MV-4-11 (cell line): ENCODE measurements at places on chromosomes 13 and 19.

DNA sequence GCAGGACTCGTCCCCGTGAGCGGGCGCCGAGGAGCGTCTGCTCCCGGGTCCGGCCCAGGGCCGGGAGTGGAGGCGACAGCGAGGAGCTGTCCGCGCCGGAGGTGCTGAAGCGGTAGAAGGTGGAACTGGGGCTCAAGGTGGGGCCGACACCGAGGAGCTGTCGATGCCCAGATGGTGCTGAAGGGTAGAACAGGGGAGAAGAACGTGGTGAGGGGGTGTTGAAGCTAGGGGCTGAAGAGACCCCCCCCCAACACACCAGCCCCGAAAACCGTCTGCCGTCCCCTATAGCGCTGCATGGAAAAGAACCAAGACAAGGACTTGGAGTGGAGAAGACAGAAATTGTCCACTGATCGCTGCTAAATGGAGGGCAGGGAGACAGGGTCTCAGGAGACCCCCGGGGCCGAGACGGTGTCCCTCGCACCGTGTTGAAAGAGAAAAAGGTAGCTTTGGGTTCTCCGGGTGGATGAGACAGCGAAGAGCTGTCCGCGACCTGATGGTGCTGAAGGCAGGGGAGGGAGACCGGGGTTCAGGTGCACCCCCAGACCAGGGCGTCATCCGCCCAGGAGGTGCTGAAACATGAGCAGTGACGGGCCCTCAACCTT is 7.1 kb upstream of the PDE4C start:
- peak; percentile 46 for DNase-seq

- DNase-seq = no peak
Observed at GRCh38 chr13:77215543-77215942, 111.4 kb downstream of the MYCBP2 start.

GRCh38 chr19:38434549-38435051 is 1.1 kb downstream of the RYR1 start:
- no peak for DNase-seq

GRCh38 chr19:2032296-2032941 is 16.9 kb upstream of the BTBD2 start:
- peak; percentile 89 for DNase-seq

GRCh38 chr19:41335467-41335866 is 18.3 kb downstream of the TGFB1 start:
- DNase-seq = no peak

DNA sequence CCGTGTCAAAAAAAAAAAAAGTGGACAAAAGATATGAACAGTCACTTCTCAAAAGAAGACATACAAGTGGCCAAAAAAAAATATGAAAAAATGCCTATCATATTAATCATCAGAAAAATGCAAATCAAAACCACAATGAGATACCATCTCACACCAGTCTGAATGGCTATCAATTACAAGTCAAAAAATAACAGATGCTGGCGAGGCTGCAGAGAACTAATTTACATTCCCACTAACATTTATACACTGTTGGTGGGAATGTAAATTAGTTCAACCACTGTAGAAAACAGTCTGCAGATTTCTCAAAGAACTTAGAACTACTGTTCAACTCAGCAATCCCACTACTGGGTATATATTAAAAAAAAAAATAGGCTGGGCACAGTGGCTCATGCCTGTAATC is 26.5 kb upstream of the FOXO1 start:
- no peak for DNase-seq

DNA sequence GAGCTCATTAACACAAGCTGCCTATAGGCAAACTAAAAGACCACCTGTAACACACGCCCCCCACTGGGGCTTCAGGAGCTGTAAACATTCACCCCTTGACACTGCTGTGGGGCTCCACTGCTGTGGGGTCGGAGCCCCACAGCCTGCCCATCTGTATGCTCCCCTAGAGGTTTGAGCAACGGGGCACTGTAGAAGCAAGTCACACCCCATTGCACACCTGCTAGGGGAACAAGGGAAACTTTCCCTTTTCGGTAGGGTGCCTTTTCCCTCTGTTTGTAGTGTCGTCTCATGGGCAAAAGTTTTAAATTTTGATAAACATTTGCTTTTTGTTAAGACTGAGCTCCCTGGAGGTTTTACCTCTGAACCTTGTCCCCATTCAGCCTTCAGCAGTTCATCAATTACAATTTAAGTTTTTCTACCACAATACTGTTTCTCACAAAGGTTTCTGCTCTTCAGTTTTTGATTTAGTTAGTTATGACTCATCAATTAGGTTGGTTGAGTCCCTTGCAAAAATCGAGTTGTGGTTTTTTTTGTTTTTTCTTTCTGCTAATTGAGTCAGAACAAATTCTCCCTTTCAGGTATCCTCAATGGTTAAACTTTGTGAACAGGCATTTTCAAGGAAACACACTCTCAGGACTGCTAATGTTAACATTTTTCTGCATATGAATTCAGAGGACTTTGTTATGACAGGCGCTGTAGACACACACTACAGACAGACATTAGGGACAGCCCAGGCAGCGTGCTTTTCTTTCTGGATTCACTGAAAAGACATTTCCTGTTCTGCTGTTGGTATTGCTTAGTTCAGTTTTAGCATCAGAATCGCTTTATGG is 35.1 kb downstream of the ZNF433 start:
- DNase-seq = no peak

GRCh38 chr19:47509973-47510372 is 4.9 kb downstream of the NAPA start:
- no peak for DNase-seq

- DNase-seq = peak; percentile 95
Observed at GRCh38 chr13:80036845-80037504, 304.0 kb downstream of the SPRY2 start.

DNA sequence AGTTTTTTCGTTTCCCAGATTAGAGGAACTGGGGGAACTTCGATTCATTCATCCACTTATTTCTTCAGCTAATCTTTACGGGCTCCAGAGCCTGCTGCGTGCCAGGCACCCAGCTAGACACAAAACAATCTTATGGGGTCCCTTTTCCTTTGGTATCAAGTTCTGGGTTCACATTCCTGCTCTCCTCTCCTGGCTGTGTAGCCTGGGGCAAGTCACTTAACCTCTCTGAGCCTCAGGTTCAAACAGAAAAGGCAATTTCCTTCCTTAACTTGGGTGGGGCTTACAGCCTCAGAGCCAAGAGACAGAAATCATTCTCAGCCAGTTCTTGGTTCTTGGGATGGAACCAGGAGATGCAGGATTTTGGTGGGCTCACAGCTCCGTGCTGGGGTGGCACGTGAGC is 5.9 kb downstream of the SHD start:
- DNase-seq = no peak

DNA sequence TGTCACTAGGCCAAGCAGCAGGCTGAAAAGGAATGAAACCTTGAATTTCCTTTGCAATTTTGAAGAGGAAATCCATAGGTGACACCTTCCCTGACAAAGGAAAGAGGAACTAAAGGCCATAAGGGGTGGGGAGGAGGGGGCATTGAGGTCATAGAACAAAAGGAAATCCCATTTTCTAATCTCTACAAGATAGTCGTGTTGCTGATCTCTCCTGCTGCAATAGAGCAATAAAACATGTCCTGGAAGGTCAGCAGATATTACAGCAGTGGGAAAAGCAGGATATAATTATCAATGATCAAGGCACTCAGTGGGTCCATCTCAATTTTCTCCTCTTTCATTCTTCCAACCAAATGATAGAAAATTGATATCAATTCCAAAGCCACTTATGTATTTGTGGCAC is 20.3 kb upstream of the RAP2A start:
- no peak for DNase-seq

GRCh38 chr13:59721926-59722910 is 441.5 kb downstream of the DIAPH3 start:
- DNase-seq = peak; percentile 18

GRCh38 chr19:29510701-29511265 is 15.0 kb upstream of the VSTM2B start:
- DNase-seq = no peak

DNA sequence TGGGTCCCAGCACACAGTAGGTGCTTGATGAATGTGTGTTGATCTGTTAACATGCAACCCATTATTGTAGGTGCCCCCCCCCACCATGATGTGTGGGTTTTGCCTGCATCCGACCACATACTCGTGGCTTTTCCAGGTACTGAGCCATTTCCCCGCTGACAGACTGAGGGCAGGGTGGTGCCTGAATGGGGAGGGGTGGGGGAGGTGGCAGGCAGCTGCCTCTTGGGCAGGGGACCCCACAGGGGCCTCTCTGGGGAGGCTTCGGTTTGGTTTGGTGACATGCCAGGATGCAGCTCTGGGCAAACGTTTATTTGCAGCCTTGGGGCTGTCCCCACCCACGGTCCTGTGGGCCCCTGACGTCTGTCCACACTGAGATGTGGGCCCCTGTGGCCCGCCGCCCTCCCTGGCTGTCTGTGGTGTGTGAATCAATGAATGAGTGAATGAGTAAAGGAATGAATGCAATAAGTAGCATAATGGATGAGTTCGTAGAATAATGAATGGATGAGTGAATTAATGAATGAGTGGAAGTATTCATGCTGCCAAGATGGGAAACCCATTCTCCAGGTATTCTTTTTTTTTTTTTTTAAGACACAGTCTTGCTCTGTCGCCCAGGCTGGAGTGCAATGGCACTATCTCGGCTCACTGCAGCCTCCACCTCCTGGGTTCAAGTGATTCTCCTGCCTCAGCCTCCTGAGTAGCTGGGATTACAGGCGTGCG is 9.0 kb upstream of the JUND start:
- DNase-seq = peak; percentile 99

- no peak for DNase-seq
Observed at GRCh38 chr19:1521636-1522035, 2.2 kb upstream of the PLK5 start.

DNA sequence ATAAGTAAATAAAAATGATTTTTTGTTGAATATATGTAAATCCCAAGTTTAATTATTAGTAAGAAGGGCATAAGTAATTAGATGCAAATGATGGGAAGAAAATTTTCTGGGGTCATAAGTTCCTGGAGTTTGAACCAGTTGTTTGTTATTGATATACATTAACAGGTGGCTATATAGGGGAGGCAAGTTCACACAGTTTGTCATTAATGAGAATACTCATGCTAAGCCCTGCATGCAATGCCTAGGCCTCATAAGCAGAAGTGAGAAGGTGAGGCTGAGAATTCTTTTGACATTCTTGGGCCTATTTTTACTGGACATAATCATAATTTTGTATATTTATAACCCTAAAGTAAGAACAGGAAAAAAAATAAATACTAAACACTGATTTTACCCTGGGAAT is 1210.7 kb upstream of the PCDH9 start:
- no peak for DNase-seq

- peak; percentile 73 for DNase-seq
Observed at GRCh38 chr19:46954993-46955812, 64.4 kb upstream of the NPAS1 start.

DNA sequence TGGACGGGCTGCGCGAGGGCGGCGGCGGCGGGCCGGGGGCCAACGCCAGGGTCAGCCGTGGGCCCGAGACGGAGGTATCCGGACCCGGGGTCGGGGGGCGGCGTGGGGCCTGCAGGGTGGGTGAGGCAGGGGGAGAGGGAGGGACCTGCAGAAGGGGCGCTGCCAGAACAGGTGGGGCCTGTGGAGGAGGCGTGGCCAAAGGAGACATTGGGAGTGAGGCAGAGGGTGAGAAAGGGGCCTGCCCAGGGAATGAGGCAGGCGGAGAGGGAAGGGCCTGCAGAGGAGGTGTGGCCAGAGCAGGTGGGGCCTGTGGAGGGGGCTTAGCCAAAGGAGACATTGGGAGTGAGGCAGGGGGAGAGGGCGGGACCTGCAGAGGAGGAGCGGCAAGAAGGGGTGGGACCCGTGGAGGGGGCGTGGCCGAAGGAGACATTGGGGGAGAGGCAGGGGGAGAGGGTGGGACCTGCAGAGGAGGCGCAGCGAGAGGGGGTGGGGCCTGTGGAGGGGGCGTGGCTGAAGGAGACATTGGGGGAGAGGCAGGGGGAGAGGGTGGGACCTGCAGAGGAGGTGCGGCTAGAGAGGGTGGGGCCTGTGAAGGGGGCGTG is 4.2 kb downstream of the PRR36 start:
- peak; percentile 69 for DNase-seq

DNA sequence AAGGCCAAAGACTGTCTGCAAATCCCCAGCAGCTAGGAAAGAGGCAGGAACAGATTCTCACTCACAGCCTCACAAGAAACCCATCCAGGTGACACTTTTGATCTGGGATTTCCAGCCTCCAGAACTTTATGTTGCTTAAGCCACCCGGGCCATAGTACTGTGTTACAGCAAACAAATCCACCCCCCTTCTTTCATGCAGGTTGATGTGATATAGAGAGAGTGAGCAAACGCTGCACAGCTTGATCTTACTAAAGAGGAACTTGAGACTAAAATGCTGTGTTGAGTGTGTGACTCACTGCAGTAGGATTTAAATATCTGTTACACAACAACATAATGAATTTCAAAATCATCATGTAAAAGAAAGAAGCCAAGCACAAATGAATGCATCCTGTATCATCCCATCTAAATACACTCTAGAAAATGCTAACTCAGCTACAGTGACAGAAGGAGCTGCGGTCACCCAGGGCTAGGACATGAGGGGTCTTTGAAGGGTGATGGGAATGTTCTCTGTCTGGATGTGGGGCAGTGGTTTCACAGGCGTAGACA is 32.2 kb downstream of the RCBTB2 start:
- DNase-seq = peak; percentile 99

- DNase-seq = no peak
Observed at GRCh38 chr13:91242652-91243051, 104.8 kb upstream of the MIR17HG start.

DNA sequence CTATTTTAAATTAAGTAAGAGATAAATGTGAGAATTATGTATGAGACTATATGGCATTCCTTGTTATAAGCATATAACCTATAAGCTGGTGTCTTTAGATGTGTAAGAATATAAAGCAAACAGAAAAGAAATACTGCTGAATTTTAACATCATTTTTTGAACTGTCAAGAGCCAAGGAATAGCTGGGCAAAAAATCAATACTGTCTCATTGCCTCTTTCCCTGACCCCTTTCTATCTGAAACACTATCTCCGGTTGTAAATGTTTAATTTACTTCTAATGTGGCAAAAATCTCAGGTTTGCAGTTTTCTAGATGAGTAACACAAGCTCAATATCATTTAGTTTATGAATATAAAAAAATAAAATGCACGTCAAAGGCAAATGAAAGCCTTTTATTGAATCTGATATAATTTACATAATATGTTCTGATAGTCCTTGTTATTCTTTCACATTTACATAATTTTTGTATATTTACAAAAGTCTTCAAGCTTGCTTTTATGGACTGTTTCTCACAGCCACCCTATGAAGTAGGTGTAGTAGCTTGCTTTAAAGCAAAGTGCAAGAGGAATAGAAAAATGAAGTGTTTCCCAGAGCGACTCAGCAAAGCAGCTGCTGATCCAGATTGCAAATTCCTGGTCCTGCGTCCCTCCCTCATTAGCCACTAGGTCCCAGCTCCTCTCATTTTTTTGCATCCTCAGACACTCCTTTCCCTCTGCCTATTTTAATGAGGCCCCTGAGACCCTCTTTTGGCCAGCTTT is 188.2 kb upstream of the RFC3 start:
- DNase-seq = no peak

- DNase-seq = peak; percentile 95
Observed at GRCh38 chr19:1177322-1178114, 3.5 kb upstream of the SBNO2 start.

- DNase-seq = peak; percentile 10
Observed at GRCh38 chr13:76884186-76884906, 1.9 kb downstream of the KCTD12 start.
